ENCODE measurements at places on chromosomes 2 and 18. TPM values are rescaled to one million over a fixed set of nuclear protein-coding genes. Genes with fewer than 3 reads are reported as not detected.
A peak's percentile ranks its signal among the peaks of the same experiment; 100 is the strongest.

- H3K27ac ChIP-seq = no peak overlapping the region
- no peak for DNase-seq
- H3K36me3 ChIP-seq = peaks cover 13% of the 10 kb centered on the region
- H3K4me1 ChIP-seq = peaks cover 8% of the 10 kb centered on the region
These were observed 874 bp downstream of the NDUFAF7 start for GRCh38 chr2:37232131-37232933.

DNA sequence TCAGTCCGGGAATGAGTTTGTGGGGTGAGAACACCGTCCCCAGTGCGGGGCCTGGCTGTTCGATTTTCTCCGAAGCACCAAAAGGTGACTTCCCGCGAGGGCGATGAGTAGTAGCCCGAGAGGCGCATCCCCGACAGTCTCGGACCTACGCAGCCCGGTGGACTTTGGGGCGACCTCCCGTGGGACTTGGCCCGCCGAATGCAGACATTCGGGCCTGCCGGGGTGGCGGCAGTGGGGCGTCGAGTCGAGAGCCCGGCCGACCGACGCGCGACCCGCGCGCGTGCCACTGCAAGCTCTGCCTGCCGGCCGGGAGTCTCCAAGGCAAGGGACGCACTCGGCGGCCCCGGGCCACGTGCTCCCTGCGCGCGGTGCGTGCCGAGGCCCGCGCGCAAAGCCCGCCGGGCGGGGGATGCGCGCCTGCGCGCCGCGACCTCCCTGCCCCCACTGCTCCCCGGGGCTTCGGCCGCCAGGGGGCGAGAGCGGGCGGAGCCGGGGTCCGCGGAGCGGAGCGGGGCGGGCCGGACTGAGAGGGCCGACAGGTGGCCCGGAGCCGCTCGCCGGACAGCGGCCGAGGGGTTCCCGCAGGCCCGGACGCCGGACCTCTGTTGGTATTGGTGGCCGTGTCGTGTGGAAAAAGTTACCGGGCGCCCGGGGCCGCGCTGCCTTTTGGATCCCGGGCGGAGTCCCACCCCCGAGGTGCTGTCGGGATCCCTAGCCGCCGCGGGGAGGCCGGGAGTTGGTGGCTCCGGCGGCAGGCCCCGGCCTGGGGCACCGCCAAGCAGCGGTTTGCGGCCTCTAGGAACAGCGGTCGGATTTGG, 1.9 kb downstream of the PTMA start:
- H3K36me3 ChIP-seq = peaks cover 17% of the 10 kb centered on the region
- peak overlapping the region; percentile 100 for H3K27ac ChIP-seq
- H3K4me1 ChIP-seq = peaks cover 11% of the 10 kb centered on the region
- H3K4me3 ChIP-seq = peak overlapping the region; percentile 92
- no peaks in the 10 kb centered on the region for H3K27me3 ChIP-seq

WDFY1 gene
- 13.5 TPM for total RNA-seq

DNA sequence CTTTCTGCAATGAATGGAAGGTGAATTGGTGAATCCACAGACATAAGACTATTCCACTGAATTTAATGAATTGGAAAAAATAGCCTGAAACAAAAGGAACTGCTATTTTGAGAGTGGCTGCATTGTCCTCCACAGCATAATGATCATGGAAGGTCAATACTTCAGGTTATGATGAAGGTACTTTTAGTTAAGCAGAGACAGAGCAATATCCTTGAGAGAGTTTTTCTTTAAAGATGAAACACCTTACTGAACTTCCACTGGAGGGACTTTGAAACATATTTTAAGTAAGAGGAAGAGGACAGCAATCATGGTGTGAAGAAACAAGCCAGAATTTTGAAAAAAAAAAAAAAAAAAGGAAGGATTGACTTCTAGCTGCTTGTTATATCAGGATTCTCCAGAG, 68.8 kb upstream of the DPP10 start:
- H3K27me3 ChIP-seq = no peaks in the 10 kb centered on the region
- no peaks in the 10 kb centered on the region for H3K4me1 ChIP-seq
- no peak overlapping the region for H3K27ac ChIP-seq
- no peak overlapping the region for H3K4me3 ChIP-seq

DNA sequence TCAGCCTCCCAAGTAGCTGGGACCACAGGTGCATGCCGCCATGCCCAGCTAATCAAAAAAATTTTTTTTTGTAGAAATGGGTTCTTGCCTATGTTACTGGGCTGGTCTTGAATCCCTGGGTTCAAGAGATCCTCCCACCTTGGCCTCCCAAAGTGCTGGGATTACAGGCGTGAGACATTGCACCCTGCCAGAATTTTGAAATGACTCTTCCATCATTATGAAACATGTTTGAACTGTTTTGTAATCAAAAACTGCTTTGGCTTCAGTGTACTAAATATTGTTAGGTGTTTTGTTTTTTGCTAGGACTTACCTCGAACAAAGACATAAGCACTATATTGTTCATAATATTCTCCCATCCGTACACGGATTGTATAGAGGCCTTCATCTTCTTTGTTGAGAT, 55.8 kb downstream of the MYOM1 start:
- no peaks in the 10 kb centered on the region for H3K27me3 ChIP-seq
- H3K4me1 ChIP-seq = no peaks in the 10 kb centered on the region
- peaks cover 15% of the 10 kb centered on the region for H3K36me3 ChIP-seq
- no peak overlapping the region for H3K4me3 ChIP-seq

- H3K4me3 ChIP-seq = no peak overlapping the region
- H3K27ac ChIP-seq = peak overlapping the region; percentile 23
- no peaks in the 10 kb centered on the region for H3K36me3 ChIP-seq
- DNase-seq = no peak
- no peaks in the 10 kb centered on the region for H3K4me1 ChIP-seq
These were observed 188.1 kb downstream of the ARL4C start for GRCh38 chr2:234308813-234309195.

ZAP70 gene
- 1.2 TPM for total RNA-seq

DNA sequence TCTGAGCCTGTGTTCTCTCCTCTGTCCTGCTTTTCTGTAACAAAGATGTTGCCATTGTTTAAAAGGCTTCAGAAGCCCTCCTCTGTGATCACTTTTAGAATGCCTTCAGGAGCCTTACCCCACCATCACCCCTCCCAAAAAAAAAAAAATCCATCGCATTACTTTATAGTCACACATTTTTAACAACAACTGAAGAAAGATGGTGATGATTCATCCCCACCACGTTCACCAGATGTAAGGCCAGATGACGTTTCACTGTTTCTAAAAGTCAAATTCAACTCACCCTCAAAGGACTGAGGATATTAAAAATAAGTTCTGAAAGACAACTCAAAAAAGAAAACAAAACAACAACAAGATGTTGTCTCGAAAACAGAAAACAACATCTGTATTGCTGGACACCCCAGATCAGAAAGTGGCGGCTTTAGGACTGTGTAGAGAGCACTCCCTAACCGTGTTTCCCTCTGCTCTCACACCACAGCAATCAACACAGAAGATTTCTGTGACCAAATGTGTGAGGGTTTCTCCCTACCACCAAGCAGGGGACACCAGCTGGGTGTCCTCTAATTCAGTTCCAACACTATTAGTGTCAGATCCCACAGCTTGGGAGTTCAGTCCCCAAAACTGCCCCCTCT, 61.9 kb upstream of the CREB1 start:
- no peaks in the 10 kb centered on the region for H3K36me3 ChIP-seq
- H3K27me3 ChIP-seq = no peaks in the 10 kb centered on the region
- no peak for DNase-seq
- H3K27ac ChIP-seq = no peak overlapping the region

GRCh38 chr18:50473881-50474280, 86.0 kb upstream of the MAPK4 start:
- no peaks in the 10 kb centered on the region for H3K4me1 ChIP-seq
- no peak overlapping the region for H3K4me3 ChIP-seq
- no peak for DNase-seq
- H3K36me3 ChIP-seq = no peaks in the 10 kb centered on the region
- H3K27ac ChIP-seq = no peak overlapping the region
- H3K27me3 ChIP-seq = no peaks in the 10 kb centered on the region

DNA sequence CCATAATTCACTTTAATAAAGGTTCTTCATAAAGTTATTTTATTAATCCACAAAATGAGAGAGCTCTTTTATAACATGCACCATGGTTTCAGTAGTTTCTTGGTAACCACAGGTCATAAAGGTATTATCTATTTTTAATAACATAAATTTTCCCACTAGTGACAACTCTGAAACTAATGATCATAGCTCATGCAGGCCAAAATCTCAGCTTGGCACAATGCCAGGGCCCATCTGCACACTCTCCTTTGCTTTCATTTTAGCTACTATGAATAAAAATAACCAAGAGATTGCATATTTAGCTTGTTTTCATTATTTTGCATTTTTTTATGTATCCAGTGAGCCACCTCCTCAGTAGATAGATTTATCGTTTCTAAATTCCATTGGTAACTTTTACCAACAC, 691.8 kb upstream of the CHAC2 start:
- peak; percentile 25 for DNase-seq
- H3K27ac ChIP-seq = no peak overlapping the region
- H3K27me3 ChIP-seq = no peaks in the 10 kb centered on the region
- H3K4me1 ChIP-seq = no peaks in the 10 kb centered on the region

- H3K4me3 ChIP-seq = no peak overlapping the region
- DNase-seq = no peak
- no peak overlapping the region for H3K27ac ChIP-seq
- no peaks in the 10 kb centered on the region for H3K27me3 ChIP-seq
These were observed 1694.1 kb upstream of the CELF4 start for GRCh38 chr18:39259736-39260135.

GRCh38 chr2:200336980-200337615, 30.6 kb downstream of the SPATS2L start:
- H3K36me3 ChIP-seq = no peaks in the 10 kb centered on the region
- H3K4me1 ChIP-seq = peaks cover 27% of the 10 kb centered on the region
- no peak for DNase-seq
- no peak overlapping the region for H3K4me3 ChIP-seq

GRCh38 chr2:174768557-174768956, 4.3 kb upstream of the CHRNA1 start:
- H3K27me3 ChIP-seq = no peaks in the 10 kb centered on the region
- H3K4me3 ChIP-seq = no peak overlapping the region
- DNase-seq = no peak
- no peak overlapping the region for H3K27ac ChIP-seq
- H3K4me1 ChIP-seq = no peaks in the 10 kb centered on the region
- H3K36me3 ChIP-seq = no peaks in the 10 kb centered on the region

DNA sequence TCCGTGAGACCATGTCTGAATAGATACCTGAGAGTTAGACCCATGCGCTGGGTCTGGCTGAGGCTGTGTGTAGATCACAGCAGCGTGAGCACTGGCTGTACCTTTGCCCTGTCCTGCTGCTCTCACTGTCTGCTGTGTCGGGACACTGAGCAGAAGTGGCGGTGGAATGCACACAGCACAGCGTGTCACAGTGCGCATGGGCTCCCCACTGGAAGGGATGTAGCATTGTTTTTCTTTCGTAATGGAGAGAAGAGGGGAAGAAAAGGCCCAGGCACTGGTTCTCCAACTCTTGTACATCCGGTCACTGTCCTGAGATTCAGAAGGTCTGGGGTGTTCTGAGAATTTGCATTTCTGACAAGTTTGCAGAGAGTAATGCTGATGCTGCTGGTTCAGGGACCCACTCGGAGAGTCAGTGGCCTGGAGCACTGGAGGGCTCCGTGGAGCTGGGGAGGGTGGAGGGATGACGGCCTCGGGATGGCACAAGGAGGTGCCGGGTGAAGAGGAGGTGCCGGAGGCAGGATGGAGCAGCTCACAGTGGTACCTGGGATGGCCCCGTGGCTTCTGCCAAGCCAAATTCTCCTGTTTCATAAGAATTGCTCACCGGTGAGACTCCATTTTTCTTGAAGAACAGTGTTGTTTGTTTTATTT, 252.8 kb downstream of the LDLRAD4 start:
- DNase-seq = no peak
- H3K4me3 ChIP-seq = no peak overlapping the region
- H3K27me3 ChIP-seq = no peaks in the 10 kb centered on the region

- H3K4me3 ChIP-seq = no peak overlapping the region
- H3K27ac ChIP-seq = no peak overlapping the region
- H3K27me3 ChIP-seq = no peaks in the 10 kb centered on the region
- H3K4me1 ChIP-seq = no peaks in the 10 kb centered on the region
These were observed 147.3 kb upstream of the NRP2 start for GRCh38 chr2:205535001-205535400.

DNA sequence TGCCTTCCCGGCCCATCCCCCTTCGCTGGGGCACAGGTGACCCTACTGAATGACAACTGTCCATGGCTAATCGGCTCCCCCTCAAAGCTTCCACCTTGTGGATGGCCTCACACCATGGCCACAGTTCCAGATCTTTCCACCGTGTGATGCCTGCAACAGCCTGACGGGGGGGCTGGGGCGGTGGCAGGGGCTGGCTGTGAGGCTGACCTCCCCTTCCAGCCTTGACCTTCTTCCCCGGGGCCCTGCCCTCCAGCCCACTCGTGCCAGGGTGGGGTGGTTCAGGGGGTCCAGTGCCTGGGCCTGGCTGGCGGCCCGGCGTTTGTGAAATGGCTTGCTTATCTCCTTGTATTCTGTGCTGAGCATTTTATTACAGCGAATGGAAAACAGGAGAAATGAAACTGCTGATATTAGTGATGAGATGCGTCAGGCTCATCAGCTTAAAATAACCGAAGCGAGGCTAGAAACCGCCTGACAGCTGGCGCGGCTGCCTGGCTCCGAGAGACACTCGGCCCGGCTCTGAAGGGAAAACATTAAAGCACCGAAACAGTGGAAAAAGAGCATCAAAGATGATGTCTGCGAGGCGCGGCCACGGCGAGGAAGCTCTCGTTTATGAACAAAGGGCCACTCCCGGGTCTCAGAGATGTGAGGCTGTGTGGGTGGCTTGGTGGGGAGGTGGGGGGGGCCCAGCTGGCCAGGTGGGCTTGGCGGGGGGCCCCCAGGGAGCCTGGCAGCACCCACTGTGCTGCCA, 916 bp upstream of the PDCD1 start:
- no peaks in the 10 kb centered on the region for H3K27me3 ChIP-seq
- peak; percentile 67 for DNase-seq
- H3K4me1 ChIP-seq = no peaks in the 10 kb centered on the region
- no peak overlapping the region for H3K4me3 ChIP-seq
- no peaks in the 10 kb centered on the region for H3K36me3 ChIP-seq

- H3K4me1 ChIP-seq = peaks cover 28% of the 10 kb centered on the region
- no peak overlapping the region for H3K4me3 ChIP-seq
- DNase-seq = peak; percentile 16
- no peaks in the 10 kb centered on the region for H3K36me3 ChIP-seq
- no peaks in the 10 kb centered on the region for H3K27me3 ChIP-seq
These were observed 308.4 kb downstream of the XIRP2 start for GRCh38 chr2:167196461-167197252.

DNA sequence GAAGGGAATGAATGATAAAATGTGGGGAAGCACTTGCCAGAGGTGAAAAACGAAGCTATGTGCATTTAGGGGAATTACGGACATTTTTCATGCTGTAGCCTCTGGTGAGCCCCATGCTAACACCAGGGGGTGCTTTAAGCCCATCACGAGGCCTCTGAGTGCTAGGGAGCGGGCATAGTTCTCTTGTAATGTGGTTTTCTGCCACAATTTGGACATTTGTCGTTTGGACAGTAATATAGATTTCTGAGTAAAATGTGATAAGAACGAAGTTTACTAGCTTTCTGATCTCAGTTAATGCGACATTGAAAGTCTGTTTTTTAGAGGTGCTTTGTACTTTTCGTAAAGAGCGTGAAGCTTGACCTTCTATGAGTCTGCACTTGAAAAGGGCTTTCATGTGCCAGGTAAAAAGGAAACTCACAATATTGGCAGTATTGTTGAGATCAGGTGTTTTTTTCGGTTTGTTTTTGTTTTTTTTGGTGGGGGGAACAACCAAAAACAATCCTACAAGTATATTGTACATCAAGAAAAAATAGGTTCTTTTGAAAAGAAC, 50.6 kb downstream of the TRAF3IP1 start:
- no peaks in the 10 kb centered on the region for H3K36me3 ChIP-seq
- no peaks in the 10 kb centered on the region for H3K27me3 ChIP-seq
- no peak overlapping the region for H3K27ac ChIP-seq
- DNase-seq = peak; percentile 47
- no peaks in the 10 kb centered on the region for H3K4me1 ChIP-seq
- no peak overlapping the region for H3K4me3 ChIP-seq
